Femur (tissue), 1 donor: ENCODE measurements at places on chromosomes 7 and 10.

- no peak for DNase-seq
Measured at GRCh38 chr7:25060487-25061055, 64.5 kb downstream of the CYCS start.

GRCh38 chr10:14543046-14543903 lies 212.6 kb upstream of the FRMD4A start:
- DNase-seq = peak; percentile 59

GRCh38 chr7:105837765-105838626 lies 38.4 kb downstream of the ATXN7L1 start:
- peak; percentile 51 for DNase-seq

GRCh38 chr10:48236199-48236621 lies 38.3 kb downstream of the FRMPD2 start:
- DNase-seq = no peak

DNA sequence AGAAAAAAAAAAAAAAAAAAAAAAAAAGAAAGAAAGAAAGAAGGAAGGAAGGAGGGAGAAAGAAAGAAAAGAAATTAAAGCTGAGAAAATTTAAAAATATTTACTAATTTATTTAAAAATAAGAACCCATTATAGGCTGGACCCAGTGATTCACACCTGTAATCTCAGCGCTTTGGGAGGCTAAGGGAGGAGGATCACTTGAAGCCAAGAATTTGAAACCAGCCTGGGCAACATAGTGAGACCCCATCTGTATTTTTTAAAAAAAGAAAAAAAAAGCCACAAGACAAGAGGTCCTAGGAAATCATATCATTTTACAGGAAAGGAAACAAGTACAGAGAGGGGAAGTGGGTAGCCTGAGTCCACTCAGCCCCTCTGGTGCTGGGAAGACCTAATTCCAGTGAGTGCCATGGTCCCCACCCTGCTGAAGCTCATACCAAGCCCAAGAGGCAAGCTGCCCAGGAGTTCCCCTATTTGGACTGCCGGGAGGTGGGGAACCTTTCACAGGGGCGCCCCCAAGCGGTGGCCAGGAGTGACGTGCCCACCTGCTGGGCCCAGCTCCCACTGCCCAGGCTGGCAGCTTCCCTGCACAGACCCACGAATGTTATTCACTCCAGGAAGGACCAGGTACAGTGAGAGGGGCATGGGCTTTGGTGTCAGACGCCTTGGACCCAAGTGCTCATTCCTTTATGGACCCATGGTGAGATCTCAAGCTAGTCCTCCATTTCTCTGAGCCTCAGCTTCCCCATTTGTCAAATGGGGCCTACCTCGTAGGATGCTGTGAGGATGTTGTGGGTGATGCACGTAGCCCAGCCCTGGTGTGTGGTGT lies 133.6 kb downstream of the ZMIZ1 start:
- DNase-seq = no peak
